ENCODE measurements at places on chromosomes 1 and 21.

GRCh38 chr21:28781602-28782276, 210.9 kb downstream of the LTN1 start:
- no peak for DNase-seq

- peak; percentile 67 for DNase-seq
Observed at GRCh38 chr1:21963477-21964217, 13.2 kb upstream of the CELA3B start.

DNA sequence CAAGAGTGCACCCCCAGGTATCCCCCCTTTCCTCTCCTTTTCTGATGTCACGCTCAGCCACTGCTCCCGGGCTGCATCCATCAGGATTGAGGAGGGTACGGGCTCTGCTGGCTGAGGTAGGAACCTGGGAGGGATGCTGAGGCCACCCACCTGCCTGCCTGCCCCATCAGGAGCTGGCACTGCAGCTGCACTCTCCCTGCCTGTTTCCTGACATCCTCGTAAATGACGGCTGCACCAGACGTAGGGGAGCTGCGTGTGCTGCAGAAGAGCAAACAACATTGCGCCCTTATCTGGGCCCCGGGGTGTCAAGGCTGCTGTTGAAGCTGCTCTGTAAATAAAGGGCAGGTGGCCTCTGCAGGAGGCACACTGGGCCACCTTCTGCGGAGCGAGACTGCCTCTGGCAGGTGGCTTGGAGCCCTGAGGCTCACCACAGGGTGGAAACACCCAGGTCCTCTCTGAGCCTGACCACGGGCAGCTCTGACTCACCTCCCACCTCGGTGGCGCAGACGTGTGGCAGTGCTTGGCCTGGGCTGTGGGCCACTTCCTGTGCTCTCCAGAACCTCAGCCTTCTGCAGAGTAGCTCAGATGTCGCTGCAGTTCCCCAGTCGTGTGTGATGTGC, 30.9 kb downstream of the SNAP47 start:
- DNase-seq = no peak

- peak; percentile 30 for DNase-seq
Observed at GRCh38 chr1:193767886-193768285, 581.5 kb upstream of the B3GALT2 start.

- DNase-seq = no peak
Observed at GRCh38 chr1:71232786-71233185, 152.0 kb upstream of the ZRANB2 start.

DNA sequence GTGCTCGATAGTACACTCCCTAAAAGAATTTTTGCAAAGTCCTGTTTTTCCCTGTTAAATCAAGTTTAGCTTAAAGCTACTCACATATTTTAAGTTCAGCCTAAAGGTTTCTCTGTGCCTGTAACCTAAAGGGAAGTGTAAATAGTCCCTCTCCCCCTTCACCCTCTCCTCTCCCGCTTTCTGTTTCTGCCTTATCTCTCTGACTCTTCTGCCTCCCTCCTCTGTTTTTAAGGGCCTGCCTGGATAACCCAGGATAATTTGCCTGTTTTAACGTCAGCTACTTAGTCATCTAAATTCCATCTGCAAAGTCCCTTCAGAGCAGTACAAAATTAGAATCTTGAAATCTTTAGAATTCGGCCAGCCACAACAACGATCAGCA, 92.6 kb downstream of the NID1 start:
- no peak for DNase-seq

DNA sequence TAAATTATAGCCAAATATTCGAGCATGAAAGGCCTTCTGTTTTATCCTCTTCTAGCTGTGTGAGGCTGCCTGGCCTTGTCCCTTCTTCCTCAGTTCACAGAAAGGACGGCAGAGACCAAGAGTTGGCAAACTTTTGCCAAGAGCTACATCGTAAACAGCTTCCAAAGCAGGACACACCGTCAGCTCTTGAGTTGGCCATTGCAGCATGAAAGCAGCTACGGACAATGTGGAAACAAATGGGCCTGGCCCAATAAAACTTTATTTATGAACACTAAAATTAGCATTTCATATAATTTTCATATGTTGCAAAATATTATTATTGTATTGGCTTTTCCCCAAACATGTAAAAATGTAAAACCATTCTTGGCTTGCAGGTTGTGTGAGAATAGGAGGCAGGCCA, 10.7 kb downstream of the C21orf58 start:
- no peak for DNase-seq

- DNase-seq = no peak
Observed at GRCh38 chr1:203031467-203031866, 5.2 kb downstream of the PPFIA4 start.

DNA sequence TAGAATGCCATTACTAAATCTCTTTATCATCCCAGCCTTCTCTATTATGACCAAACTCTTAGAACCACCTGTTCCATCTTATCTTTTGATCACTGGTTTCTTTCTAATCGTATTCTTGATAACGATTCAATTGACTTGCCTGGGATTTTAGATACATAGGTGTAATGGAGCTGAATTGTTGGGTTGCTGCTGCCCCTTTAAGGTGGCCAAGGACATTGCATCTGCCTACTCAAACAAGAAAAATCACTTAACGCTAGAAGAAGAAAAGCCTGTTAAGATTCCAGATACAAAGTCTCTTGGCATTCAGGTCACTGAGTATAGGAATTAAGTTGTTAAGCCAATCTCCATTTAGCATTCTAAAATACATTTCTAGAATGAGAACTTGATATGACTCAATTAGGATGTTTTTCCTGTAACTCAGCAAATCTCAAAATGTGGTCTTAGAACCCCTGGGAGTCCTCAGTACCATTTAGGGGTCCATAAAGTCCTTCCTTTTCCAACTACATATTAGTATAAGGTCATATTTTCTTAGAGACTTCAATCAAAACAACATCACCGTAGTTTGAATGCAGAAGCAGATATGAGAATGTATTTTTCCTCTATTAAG, 12.4 kb downstream of the NEXN start:
- DNase-seq = peak; percentile 41

DNA sequence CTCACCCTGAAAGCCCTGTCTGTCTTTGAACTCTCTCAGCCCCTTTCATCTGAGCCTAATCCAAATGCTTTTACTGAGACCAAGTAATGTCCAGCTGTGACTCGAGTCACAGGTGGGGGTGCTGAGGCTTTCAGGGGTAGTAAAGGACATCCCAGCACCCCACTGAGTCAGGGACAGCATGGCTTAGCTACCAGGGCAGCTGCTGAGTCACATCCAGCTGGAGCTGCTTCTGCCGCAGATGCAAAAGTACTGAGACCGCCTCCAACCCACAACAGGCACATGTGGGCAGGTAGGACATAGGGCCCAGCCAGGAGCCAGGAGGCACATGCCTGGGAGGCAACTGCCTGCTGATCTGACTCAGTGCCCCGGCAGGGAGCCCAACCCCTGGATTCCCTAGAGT, 6.7 kb upstream of the VSIG8 start:
- DNase-seq = no peak

DNA sequence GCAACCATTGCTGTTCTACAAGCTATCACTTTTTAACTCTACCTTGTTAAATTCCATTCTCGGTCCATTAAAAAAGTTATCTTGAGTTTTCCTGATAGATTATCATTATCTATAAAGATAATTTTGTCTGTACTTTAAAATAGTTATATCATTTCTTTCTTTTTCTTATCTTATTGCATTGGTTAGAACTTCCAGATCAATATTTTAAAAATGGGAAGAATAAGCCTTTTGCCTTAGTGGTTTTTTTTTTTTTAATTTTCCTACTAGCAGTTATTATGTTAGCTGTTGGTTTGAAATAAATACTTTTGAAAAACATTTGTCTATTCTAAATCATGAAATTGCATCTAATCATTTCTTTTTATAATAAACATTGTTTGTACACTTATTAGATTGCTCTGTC, 71.0 kb upstream of the ATF3 start:
- no peak for DNase-seq

GRCh38 chr1:97424209-97424608, 496.6 kb downstream of the DPYD start:
- no peak for DNase-seq

DNA sequence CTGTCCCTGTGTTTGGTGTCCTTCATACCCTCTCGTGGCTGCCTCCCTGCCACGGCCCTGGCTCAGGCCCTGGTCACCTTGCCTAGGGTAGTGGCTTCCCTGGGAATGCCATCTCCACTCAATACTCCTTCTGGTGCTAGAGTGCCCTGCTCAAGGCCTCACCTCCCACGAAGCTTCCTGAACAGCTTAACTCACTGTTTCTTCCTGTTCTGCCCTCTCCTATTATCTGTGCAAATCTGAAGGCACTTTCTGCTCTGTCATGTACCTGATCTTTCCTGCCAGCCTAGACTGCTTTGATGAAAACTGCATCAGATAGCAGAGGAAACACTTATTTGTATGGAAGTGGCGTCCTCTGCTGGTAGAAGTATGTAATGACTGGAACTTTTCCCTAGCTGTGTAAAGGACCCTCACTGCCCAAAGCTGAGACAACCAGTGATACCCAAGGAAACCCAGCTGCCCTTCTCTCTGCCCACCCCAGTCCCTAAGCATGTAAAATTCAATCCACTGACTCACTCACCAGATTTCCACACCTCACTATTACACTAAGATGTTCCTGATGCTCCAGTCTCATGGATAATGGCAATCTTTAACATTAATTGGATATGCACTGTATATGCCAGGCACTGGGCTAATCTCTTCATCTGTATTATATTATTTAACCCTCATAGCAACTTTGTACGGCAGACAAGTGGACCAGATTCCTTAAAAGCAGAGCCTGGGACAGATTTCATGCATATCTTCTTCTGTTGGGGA, 36.2 kb upstream of the BTG2 start:
- peak; percentile 76 for DNase-seq

DNA sequence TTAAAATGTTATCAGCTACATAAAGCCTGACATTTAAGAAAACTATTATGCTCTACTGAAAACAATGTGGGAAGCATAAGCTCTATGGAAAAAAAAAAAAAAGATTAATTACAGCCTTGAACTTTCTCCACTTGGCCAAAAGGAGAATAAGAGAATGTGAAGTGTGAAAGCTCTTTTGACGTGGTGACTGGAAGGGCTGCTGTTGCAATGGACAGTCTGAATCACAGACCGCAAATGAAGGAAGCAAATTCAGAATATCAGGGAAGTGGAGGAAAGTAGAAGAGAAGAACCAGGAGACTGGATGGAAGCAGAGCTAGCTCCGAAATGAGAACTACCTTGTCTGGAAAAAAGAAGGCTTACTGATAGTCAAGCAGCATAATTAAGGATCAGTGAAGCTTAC, 106.8 kb downstream of the AK5 start:
- no peak for DNase-seq

DNA sequence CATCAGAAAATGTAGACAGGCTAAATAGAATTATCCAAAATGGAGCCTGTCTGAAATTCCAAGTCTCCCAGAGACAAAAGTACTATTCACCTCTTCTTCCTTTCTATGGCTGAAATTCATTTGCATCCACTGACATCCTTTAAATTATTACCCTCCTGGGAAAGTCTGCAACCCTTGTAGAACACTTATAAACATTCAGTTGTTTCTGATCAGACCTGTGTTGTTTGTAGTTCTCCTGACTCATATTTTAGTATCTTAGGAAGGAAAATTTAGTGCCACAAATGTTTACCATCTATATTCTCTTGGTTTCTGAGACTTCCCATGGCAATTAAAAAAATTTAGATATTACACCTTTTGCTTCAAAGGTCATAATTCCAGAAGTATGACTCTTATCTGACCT, 69.6 kb upstream of the C1orf105 start:
- DNase-seq = no peak

GRCh38 chr1:184352776-184353175, 34.1 kb upstream of the C1orf21 start:
- DNase-seq = no peak

GRCh38 chr1:225816643-225817538, 7.0 kb downstream of the EPHX1 start:
- DNase-seq = no peak

DNA sequence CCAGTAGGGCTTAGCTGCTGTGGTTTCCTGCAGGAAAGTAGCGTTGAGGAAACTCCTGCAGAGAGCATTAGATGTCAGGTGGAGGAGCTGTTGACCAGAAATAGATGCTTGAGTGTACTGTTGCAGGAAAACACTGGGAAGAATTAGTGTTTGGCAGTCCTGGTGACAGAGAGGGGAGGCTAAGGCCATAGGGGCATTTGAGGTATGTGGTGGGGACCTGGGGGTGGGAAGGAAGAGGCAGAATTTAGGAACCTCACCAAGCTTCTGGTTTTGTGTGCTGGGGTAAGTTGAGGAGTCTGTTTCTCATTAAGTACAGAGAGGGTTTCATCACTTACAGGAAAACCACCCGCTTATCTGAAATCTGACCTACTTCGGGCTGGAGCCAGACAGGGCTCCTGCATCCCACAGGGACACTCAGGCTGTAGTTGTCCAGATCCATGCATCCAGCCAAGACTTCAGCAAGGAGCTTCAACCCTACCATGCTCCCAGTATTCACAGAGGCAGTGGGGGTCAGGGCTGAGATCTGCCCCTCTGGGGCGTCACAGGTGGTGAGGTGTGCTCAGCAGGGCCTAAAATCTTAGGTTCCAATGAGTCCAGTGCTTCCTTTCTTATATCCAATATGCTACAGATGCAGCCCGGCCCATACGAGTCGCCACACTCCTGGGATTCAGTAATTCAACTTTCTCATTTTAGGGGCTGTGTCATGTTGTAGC, 15.1 kb downstream of the SH2D2A start:
- no peak for DNase-seq

GRCh38 chr1:205259324-205259832, 31.6 kb downstream of the TMCC2 start:
- no peak for DNase-seq

DNA sequence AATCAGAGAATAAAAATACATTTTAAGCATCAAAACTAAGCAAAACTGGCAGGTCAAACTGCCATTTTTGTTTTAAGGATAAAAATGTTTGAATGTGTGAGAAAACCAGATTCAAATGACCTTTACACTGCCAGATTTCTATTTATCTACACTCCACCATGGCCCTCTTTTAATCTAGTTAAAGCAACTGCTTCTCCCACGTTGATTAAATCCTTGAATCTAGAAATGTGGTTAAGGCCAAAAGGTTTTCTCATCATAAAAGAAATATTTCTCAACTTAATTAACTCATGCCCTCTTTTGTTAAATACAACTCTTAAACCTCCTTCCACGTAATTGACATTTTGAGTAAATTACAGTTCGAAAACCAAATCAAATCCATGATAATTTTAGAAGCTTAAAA, 15.0 kb downstream of the EGLN1 start:
- DNase-seq = no peak

Measured in renal pelvis (tissue), 12 donors.